ENCODE measurements at places on chromosomes 2 and 18.
A peak's percentile ranks its signal among the peaks of the same experiment; 100 is the strongest.

- DNase-seq: no peak
Observed at GRCh38 chr2:11865805-11866204, 119.4 kb downstream of the LPIN1 start.

DNA sequence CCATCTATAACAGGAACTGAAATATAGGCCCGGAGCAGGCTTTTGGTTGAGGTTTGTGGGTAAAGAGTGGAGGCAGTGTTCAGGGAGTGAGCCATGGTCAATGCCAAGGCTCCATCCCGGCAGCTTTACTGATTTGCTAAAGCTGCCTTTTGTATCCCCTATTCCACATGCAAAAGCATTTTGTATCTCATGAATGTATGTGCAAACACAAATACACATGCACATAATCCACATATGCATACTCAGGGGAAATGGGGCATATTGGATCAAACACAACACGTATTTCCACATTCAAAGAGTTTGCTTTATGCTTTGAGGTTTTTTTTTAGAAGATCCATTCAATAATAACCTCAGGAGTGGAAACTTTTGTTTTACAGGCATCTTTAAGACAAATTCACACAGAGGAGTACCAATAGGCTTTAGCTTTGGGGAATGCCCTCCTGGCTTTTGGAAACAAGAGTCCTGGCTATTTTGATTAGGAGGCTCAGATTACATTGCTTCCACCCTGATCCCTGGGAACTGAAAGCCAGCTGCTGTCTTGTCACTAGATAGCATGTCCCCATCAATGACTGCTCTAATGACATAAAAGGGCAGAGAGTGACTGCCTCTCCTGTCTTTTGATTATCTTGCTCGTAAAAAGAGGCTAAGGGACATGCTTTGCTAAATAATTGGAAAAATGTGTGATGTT, 263.2 kb downstream of the EN1 start:
- no peak for DNase-seq

DNA sequence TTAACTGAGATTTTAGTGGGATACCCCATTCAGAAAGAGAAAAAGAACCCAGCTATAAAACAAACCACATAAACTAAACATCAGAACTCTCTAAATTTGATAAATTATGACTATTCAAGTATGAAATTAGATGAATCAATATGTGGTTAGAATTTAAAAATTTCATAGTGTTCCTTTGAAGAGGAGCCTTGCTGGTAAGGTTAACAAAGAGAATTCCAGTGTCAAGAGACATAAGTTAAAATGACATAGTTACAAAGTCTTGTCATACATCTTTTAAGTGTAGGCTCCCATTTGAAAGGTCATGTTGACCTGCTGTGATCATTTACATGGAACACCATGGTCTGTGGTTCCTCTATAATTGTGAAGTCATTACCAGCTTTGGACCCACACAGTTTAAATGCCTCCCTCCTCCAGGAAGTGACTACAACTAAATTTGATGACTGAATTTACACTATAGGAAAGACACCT, 231.6 kb upstream of the ETAA1 start:
- DNase-seq: no peak

DNA sequence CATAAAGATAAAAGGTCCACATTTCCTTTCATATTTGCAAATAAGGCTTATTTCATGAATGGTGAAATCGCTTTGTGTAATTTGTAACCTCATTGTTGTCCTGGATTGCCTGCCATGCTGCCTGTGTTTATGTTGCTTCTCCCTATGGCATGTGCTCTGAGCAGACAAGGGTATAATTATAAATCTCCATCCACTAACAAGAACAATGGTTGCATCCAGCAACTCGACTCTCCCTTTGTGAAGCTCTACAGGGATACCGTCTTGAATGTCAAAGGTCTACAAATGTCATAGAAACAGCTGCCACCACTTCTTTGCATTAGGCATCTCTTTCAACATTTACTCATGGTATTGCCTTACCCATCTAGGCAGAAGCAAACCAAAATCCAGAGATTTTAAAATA, 209.6 kb downstream of the SLC8A1 start:
- DNase-seq: no peak

- DNase-seq: no peak
Observed at GRCh38 chr2:235324324-235324723, 169.5 kb upstream of the AGAP1 start.

- no peak for DNase-seq
Observed at GRCh38 chr2:239862613-239863012, 162.5 kb downstream of the NDUFA10 start.

DNA sequence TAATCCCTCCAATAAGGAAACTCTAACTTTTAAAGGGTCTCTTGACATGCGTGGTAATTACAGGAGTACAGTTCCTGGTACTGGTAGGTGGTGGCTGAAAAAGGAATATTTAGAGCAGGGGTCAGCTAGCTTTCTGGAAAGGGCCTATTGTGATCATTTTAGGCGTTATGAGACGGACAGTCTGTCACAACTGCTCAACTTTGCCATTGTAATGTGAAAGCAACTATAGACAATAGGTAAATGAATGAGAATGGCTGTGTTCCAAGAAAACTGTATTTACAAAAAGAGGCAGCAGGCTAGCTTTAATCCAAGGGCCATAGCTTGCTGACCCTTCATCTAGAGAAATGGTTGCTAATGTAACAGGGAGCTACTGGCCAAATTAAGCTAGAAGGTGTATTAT, 177.7 kb upstream of the LRRTM1 start:
- no peak for DNase-seq

DNA sequence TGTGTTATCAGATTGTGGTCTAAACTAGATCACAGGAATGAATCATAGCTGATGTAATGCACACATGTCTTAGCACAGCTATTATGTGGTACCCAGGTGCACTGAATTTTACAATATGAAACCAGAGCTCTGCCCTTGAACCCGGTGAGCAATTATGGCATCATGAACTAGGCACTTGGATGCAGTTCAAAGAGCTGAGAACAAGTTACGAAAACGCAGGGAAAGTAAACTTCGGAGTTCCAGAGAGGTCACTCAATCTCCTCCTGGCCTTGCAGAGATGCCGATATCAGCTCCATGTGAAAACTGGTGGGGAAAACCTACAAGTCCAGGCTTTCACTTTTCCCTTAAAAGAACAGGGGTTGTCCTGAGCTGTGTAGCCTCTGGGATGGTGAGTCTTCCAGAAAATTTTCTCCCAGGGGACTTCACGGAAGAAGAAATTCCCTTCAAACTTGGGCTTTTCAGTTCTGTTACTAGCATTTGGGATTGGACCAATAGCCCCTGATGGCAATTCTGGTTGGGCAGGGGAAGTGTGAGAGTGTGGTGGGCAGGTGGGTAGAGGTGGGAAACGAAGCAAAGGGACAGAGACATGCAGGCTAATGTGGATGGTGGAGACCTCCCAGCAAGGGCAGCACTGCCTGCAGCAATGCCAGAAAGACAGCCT, 71.1 kb upstream of the SH3BP4 start:
- no peak for DNase-seq

GRCh38 chr2:7203056-7203467, 285.9 kb downstream of the RNF144A start:
- peak; percentile 6 for DNase-seq

GRCh38 chr2:142380372-142380771, 249.6 kb upstream of the LRP1B start:
- DNase-seq: no peak
